Skeletal muscle tissue (tissue), 5 donors: ENCODE measurements at places on chromosomes 5 and 9. TPM values are rescaled to one million over a fixed set of nuclear protein-coding genes. Genes with fewer than 3 reads are reported as not detected.

The ARHGEF28 gene
- 8.4 TPM for total RNA-seq

The CDC14B gene
- total RNA-seq: 45.9 TPM

The HRCT1 gene
- total RNA-seq: 2.1 TPM

The SEMA6A gene
- 43.8 TPM for total RNA-seq

The LRRC70 gene
- 5.7 TPM for total RNA-seq

The EIF4EBP3 gene
- total RNA-seq: not detected

The LCN6 gene
- total RNA-seq: not detected

The SH2D3C gene
- 15.1 TPM for total RNA-seq

The CTSV gene
- 1.6 TPM for total RNA-seq

The LECT2 gene
- total RNA-seq: not detected

The MCTP1 gene
- 20.4 TPM for total RNA-seq

The IL33 gene
- total RNA-seq: 14.6 TPM

The C9orf152 gene
- total RNA-seq: not detected

The LCNL1 gene
- under 0.01 TPM for total RNA-seq

The NRG2 gene
- total RNA-seq: 0.52 TPM

The TLX3 gene
- not detected for total RNA-seq

The CDH9 gene
- not detected for total RNA-seq

The FOXD4L3 gene
- total RNA-seq: not detected

The SLC36A3 gene
- not detected for total RNA-seq

The PARP8 gene
- total RNA-seq: 12.0 TPM

The MAP1B gene
- total RNA-seq: 22.4 TPM

The FREM1 gene
- total RNA-seq: 17.2 TPM

The DMGDH gene
- 3.1 TPM for total RNA-seq

The CCDC171 gene
- total RNA-seq: 5.7 TPM

The BAAT gene
- 0.52 TPM for total RNA-seq

The NEUROG1 gene
- total RNA-seq: not detected

The ANGPTL2 gene
- 37.6 TPM for total RNA-seq

The PTPN3 gene
- 7.8 TPM for total RNA-seq

The TTC16 gene
- total RNA-seq: not detected

The MAMDC4 gene
- total RNA-seq: 0.52 TPM

The ISL1 gene
- total RNA-seq: 0.52 TPM
